ENCODE measurements at places on chromosomes 7 and 10.
A peak's percentile ranks its signal among the peaks of the same experiment; 100 is the strongest.

- DNase-seq = no peak
Observed at GRCh38 chr10:123272171-123272570, 118.0 kb downstream of the BUB3 start.

- DNase-seq = no peak
Observed at GRCh38 chr7:83337050-83337449, 174.4 kb upstream of the PCLO start.

DNA sequence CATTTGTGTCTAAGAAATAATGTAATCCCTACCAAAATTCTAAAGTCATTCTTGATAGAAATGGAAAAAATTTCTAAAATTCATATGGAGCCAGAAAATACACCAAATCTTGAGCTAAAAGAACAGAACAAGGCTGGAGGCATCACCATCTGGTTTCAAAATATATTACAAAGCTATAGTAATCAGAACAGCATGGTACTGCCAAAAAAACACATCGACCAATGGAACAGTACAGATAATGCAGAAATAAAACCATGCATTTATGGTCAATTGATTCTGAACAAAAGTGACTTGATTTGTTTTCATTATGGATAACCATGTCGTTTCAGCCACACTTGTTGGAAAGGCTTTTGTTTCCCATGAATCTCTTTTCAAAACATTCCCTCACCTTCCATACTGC, 7.0 kb upstream of the WDFY4 start:
- no peak for DNase-seq

GRCh38 chr7:85498031-85498430, 311.2 kb upstream of the SEMA3D start:
- DNase-seq = no peak

- DNase-seq = no peak
Observed at GRCh38 chr7:44305564-44306507, 19.6 kb downstream of the CAMK2B start.

- peak; percentile 90 for DNase-seq
Observed at GRCh38 chr10:4131407-4132215, 346.6 kb upstream of the KLF6 start.

DNA sequence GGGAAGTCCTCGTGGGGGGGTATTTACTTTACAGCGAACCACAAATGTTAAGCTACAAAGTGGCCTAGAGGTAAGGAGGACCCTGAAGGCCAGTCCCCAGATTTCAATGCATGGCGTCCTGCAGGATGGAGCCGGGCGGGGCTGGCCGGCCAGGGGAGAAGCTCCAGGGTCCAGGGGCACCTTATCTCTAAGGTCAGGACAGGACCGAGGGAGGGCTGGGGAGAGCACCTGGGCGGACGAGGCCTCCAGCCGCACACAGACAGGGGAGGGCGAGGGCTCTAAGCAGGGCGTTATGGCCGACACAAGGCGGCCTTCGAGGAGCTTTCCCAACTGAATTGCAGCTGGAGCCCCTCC, 96.4 kb upstream of the DIP2C start:
- no peak for DNase-seq

- peak; percentile 58 for DNase-seq
Observed at GRCh38 chr10:69464801-69465401, 13.6 kb downstream of the TSPAN15 start.

- DNase-seq = no peak
Observed at GRCh38 chr10:94890264-94891022, 48.0 kb upstream of the CYP2C9 start.

DNA sequence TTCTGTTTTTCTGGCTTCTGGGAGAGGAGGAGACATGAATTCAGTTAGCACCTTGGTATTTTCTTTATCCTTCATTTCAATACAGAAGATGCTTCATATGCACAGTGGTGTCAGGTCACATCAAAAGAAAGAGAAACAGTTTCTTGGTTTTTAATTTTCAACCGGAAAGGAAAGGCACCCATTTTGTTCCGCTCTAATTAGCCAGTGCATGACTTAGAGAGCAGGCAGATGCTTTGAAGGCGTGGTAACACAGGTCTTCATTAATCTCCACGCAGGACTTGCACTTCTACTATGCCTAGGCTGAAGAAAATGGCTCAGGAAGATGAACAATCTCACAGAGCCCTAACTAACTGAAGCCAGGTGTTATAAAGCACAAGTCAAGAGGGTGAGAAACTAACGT, 70.4 kb upstream of the ATRNL1 start:
- no peak for DNase-seq
